ENCODE measurements at places on chromosomes 11 and 22.

GRCh38 chr11:84103096-84103495, 816.9 kb upstream of the CCDC90B start:
- no peak for DNase-seq

DNA sequence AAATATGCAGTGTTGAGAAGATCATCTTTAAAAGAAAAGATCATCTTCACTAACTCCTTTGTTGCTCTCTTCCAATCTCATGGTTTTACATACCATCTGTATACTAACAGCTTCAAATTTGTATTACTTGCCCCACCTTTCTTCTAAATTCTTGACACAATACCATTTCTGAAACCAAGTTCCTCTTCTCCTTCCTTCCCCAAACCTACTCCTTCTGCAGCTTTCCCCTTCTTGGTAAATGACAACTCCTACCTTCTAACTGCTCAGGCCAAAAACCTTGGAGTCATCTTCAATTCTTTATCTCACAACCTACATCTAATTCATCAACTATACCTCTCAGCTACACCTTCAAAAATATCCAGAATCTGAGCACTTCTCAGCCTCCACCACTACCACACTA, 9.3 kb downstream of the PRCP start:
- DNase-seq = no peak

DNA sequence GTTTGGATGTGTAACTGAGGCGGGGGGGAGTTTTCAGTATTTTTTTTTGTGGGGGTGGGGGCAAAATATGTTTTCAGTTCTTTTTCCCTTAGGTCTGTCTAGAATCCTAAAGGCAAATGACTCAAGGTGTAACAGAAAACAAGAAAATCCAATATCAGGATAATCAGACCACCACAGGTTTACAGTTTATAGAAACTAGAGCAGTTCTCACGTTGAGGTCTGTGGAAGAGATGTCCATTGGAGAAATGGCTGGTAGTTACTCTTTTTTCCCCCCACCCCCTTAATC, 2.3 kb downstream of the MALAT1 start:
- no peak for DNase-seq

- peak; percentile 14 for DNase-seq
Observed at GRCh38 chr11:134503100-134503499, 91.1 kb upstream of the B3GAT1 start.

- DNase-seq = no peak
Observed at GRCh38 chr11:103367650-103368049, 258.4 kb downstream of the DYNC2H1 start.

GRCh38 chr11:93484716-93485115, 58.5 kb downstream of the SMCO4 start:
- DNase-seq = no peak

DNA sequence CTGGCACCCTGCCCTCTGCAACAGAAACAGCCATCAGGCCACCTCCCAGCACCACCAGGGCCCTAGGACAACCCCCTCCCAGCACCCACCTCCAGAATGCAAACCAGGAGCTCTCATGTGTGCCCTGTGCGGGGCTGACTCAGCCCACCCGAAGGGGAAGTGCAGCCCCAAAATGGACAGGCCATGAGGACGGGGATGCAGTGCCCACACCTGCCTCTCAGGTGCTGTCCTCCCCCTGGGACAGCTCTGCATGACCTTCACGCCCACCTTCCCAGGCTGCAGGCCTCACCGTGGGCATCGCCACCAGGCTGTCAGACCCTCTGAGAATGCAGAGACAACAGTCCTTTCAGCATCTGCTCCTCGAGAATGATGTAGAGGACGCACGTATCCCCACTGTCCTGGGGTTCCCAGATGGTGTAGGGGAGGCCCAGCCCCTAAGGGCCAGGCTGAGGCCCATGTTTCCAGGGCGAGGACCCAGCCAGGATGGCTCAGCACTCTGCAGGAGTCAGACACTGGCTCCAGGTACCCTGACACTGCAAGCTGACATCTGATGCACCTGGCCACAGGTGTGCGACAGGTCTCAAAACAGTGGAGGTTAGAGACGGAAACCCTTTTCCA, 13.5 kb downstream of the MOB2 start:
- DNase-seq = no peak

DNA sequence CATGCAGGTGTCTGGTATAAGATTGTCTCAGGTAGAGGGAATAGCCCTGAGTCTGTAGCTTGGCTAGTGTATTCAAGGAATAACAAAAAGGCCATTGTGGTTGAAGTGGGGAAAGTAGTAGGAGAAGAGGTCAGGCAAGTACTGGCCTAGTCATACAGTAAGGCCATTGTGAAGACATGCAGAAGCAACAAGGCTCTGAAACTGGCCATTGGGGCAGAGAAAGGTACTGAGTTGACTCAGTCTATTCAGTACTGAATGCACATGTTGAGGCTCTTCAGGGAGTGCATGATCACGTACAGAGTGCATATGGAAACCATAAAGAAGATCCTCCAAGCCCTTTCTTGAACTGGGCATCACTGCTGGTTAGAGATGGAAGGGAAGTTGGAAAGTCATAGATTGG, 477.6 kb downstream of the SOX6 start:
- no peak for DNase-seq

DNA sequence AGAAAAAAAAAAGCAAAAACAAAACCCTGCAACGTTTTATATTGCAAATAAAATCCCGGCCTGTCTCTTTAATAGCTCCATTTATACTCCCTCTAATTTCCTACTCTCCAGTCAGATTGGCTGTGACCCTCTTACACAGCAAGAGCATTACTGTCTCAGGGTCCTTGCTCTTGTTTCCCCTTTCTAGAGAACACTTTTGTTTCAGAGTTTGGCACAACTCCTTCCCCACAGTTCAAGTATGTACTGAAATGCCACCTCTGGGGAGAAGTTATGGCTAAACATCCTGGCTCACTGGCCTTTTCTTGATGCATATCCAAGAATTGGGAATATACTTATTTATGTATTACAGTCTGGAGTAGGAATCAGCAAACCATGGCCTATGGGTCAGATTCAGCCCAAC, 2.6 kb downstream of the CASP12 start:
- no peak for DNase-seq

- no peak for DNase-seq
Observed at GRCh38 chr11:69702769-69703452, 911 bp downstream of the FGF19 start.

- no peak for DNase-seq
Observed at GRCh38 chr11:64880240-64881001, 2.0 kb upstream of the EHD1 start.

GRCh38 chr11:117072517-117073461, 25.4 kb downstream of the SIK3 start:
- no peak for DNase-seq

GRCh38 chr11:83449338-83449913, 163.3 kb upstream of the CCDC90B start:
- no peak for DNase-seq

DNA sequence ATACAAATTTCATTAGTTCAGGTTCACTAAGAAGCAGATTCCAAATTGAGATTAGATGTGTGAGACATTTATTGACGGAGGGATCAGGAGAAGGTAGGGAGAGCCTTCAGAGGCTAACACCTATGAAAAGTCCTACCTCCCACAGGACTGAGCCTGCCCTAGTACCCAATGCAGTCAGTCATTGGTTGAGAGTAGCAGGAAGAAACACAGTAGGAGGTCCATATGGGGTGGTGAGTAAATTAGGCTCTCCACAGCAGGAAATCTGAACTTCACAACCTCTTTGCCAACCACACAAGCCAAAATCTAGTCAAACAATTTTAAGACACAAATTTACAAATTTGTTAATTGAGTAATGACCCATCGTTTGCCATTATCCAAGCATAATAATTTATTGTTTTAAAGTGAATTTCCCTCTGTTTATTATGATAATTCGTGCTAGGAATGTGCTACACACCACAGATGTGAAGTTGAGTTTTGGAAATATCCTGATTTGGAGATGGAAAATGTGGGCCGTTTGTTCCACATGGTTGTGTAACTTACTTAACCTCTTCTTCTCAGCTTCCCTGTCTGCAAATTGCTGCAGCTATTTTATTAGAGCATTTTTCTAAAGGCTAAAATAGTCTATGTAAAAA, 542.1 kb downstream of the ETS1 start:
- DNase-seq = no peak

GRCh38 chr11:105032495-105032894, 2.4 kb downstream of the CASP1 start:
- DNase-seq = no peak

DNA sequence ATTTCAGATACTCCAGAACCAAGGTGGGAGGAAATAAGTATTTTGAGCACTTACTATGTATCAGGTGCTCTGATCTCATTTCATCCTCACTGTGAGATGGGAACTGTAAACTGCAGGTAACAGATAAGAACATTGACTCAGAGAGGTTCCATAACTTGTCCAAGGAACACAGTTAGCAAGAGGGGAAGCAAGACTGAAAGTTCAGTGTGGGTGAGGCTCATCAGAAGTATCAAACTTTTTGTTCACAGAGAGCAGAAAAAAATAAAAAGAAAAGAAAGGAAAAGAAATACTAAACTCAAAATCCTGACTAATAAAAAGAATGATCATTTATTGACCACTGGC, 37.1 kb downstream of the RAB30 start:
- DNase-seq = no peak

DNA sequence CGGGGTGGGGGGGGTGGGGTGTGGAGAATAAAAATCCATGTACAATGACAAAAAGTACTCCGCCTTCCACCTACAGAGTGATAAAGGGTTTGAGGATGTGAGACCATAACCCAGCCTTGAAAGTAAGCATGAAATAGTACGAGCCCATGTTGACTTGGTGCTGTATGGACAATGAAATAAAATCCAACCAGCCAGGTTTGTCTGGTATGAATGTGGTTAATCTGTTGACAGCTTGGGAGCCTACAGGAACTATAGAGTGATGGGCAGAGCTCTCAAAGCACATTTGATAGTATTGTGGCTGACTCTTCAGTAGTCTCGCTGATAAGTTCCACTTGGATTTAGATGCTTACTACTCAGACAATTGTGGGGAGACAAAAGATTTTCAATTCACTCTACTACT, 48.8 kb upstream of the CD44 start:
- no peak for DNase-seq

DNA sequence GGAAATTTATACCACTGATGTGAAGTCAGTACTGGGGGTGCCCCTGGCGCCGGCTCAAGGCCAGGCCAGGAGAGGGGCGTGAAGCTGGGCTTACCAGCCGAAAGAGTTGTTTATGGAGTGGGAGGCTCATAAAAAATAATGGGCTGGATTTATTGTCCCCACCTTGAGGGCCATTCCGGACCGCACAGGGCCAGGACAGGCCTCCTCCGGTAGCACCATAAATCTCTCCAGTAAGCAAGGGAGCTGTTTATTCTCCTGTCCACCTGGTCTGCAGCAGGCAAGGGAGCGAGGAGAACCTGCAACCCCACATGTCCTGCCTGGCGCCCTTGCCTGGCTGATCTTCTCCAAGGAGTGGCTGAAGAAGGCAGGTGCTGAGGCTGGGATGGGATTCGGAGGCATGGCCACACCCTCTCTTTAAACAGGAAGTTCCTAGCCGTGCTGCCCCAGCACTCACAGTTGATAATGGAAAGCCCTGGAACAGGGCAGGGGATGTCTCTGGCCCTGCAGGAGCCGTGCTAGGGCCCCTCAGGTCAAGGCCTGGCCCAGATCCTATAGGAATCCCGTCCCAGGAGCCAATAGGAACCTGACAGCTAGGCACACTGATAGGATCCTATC, 65.1 kb downstream of the SCUBE1 start:
- no peak for DNase-seq

Data from activated T-cell treated with anti-CD3 and anti-CD28 coated beads, Interleukin-2, amount 50 U/mL, for 24 hours (primary cell).